ENCODE measurements at places on chromosomes 16 and 17.

- peaks cover 3% of the 10 kb centered on the region for H3K27me3 ChIP-seq
- no peaks in the 10 kb centered on the region for H3K36me3 ChIP-seq
- no peak overlapping the region for H3K27ac ChIP-seq
Observed at GRCh38 chr17:68684949-68685357, 83.8 kb upstream of the FAM20A start.

DNA sequence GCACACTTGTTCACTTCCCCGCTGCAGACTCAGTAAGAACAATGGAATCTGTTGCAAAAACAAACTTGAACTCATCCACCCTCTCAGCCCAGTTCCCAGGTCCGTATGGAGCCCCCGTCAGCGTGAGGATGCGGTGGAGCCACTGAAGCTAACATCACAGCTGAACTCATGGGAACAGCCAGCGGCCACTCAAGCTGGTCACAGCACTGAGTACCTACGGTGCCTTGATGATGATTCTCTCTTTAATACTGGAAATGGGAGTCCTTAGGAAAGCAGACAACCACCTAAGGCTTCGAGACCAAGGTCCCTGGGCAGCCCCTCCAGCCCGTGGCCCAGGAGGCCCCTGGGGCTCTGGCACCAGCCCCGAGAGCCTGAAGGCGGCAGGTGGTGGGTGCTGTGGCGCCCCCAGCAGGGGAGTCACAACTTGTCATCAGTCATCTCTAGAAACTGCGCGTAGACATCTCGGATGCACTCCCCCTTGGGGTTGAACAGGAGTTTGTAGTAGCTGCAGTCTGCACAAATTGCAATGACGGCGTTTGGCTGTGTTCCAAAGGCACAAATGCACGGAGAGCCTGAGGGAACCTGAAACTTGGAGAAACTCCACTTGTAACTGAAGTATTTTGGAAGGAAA, 31.0 kb upstream of the RHOT1 start:
- no peak overlapping the region for H3K27ac ChIP-seq
- H3K4me1 ChIP-seq = peaks cover 15% of the 10 kb centered on the region
- H3K36me3 ChIP-seq = no peaks in the 10 kb centered on the region
- peak; percentile 57 for DNase-seq

DNA sequence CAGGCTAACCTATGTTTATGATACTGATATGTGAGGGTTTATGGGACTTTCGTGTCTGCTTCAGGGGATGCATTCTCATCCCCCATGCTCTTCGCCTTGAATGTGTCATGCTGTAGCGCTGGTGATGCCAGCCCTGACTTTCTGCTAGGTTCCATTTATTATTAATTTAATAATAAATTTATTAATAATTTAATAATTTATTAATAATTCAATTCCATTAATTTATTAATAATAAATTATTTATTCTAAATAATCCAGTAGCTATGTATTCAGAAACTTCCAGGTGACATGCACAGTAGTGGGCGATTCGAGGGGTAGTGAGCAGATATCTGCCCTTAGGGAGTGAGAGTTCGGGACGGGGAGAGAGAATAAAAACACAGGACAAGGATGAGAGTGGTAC, 49.8 kb downstream of the SHISA6 start:
- no peak overlapping the region for H3K4me3 ChIP-seq
- no peak for DNase-seq
- no peaks in the 10 kb centered on the region for H3K36me3 ChIP-seq
- H3K27me3 ChIP-seq = no peaks in the 10 kb centered on the region
- H3K4me1 ChIP-seq = no peaks in the 10 kb centered on the region

GRCh38 chr16:75732871-75733270, 6.6 kb upstream of the CPHXL start:
- no peak for DNase-seq
- H3K27me3 ChIP-seq = peaks cover 2% of the 10 kb centered on the region

GRCh38 chr16:66030036-66030435, 336.5 kb upstream of the CDH5 start:
- H3K36me3 ChIP-seq = no peaks in the 10 kb centered on the region
- H3K27ac ChIP-seq = no peak overlapping the region
- H3K4me3 ChIP-seq = no peak overlapping the region
- H3K4me1 ChIP-seq = no peaks in the 10 kb centered on the region
- DNase-seq = no peak

GRCh38 chr16:72840631-72841381, 207.1 kb downstream of the ZFHX3 start:
- H3K27ac ChIP-seq = no peak overlapping the region
- H3K27me3 ChIP-seq = peaks cover 4% of the 10 kb centered on the region
- H3K4me3 ChIP-seq = no peak overlapping the region
- no peak for DNase-seq

- H3K36me3 ChIP-seq = peaks cover 98% of the 10 kb centered on the region
- no peak overlapping the region for H3K4me3 ChIP-seq
- H3K27ac ChIP-seq = peak overlapping the region; percentile 70
Observed at GRCh38 chr17:64057701-64058263, 37.3 kb upstream of the ICAM2 start.
